ENCODE measurements at places on chromosomes 5 and 9.

- no peak for DNase-seq
Measured at GRCh38 chr5:180609817-180610550, 18.7 kb upstream of the SCGB3A1 start.

DNA sequence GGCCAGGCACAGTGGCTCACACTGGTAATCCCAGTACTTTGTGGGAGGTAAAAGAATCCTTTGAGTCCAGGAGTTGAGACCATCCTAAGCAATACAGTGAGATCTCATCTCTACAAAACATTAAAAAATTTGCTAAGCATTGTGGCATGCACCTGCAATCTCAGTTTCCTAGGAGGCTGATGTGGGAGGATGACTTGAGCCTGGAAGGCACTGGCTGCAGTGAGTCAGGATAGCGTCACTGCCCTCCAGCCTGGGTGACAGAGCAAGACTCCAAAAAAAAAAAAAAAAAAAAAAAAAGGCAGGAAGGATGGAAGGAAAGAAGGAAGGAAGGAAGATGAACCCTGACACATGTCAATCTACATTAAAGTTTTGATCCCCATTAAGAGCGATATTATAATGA is 1452.2 kb upstream of the ACO1 start:
- no peak for DNase-seq

DNA sequence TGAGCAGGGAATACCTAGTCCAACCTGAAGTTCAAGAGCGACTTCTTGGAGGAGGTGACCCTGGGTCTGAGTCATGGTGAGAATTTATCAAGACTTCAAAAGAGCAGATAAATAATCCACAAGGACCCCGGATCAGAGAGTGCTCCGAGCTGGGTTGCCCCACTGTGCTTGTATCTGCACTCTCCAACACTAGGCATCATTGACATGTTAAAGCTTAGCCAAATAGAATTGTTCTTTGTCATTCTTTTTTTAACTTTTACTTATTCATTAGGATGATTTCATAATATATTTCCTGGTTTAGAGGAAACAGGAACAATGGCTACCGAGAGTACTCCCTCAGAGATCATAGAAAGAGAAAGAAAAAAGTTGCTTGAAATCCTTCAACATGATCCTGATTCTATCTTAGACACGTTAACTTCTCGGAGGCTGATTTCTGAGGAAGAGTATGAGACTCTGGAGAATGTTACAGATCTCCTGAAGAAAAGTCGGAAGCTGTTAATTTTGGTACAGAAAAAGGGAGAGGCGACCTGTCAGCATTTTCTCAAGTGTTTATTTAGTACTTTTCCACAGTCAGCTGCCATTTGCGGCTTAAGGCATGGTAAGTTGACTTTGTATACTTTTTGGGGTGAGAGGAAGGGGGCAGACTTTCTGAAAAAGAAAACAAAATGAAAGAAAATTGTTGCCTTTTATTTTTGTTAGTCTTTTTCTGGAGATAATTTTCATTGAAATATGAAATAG is at the start of gene CARD6:
Gene CARD6 (plus strand): TSS at position 300 of the 738 bp plus-strand sequence. CDS start 16 bp downstream, at position 316.
- no peak for DNase-seq

DNA sequence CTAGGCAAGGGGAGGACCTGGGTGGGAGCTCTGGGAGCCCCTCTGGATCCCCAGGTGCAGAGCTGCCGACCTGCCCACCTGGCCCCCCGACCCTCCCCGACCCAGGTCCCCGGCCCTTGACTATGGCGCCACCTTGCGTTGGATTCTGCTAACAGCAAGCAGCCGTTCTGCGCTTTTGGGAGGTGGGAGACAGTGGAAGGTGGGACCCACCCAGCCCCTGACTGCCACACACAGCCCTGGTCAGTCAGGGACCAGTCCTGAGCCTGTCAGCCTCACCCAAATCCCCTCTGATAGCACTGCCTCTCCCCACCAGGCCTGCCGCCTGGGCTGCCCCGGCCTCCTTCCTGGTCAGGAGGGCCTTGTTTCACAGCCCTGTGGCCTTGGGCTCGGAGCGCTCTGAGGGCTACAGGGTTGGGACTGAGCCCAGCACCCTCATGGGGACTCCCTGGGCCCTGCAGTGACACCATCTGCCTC is 77.9 kb downstream of the HMCN2 start:
- no peak for DNase-seq
